Frontal cortex (tissue), 4 donors: ENCODE measurements at places on chromosomes 6 and 20. TPM values are rescaled to one million over a fixed set of nuclear protein-coding genes. Genes with fewer than 3 reads are reported as not detected.

The ZNF165 gene
- total RNA-seq: 1.2 TPM

The AKAP12 gene
- total RNA-seq: 40.4 TPM

DNA sequence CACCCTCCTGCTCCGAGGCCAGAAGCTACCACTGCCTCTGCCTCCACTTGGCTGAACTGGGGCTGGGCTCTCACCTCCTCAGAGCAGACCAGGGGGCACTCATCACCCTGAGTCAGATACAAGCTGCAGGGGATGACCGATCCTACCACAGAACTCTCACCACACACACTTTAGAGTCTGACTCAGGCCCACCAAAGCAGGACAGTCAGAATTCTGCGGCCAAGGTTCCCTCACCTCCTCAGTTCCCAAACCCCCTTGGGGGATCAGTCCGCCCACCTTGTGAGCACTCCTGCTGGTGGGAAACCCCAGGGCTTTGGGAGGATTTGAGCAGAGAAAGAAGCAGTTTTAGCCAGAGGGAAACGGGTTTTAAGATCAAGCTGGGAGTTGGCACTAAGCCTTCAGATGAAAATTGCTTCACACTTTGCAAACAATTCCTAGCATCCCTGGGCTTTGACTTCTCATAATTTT lies 587.8 kb upstream of the JAG1 start:
- DNase-seq: no peak

The OR12D3 gene
- total RNA-seq: not detected

GRCh38 chr6:105035299-105035698 lies 78.4 kb downstream of the LIN28B start:
- no peak for DNase-seq

- no peak for DNase-seq
These were observed 608.0 kb downstream of the PHF3 start for GRCh38 chr6:64243618-64244017.
